ENCODE measurements at places on chromosomes 13 and 19.

DNA sequence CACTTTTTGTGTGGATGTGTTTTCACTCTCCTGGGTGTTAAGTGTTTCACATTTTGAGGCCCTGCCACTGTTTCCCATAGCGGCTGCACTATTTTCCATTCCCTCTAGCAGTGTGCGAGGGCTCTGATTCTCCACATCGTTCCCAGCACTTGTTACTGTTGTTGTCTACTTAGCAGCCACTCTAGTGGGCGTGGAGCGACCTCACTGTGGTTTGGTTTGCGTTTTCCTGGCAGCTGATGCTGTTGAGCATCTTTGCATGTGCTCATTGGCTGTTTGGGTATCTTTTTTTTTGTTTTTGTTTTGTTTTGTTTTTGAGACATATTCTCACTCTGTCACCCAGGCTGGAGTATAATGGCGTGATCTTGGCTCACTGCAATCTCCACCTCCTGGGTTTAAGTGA lies 14.4 kb downstream of the NAXD start:
- no peak for DNase-seq

DNA sequence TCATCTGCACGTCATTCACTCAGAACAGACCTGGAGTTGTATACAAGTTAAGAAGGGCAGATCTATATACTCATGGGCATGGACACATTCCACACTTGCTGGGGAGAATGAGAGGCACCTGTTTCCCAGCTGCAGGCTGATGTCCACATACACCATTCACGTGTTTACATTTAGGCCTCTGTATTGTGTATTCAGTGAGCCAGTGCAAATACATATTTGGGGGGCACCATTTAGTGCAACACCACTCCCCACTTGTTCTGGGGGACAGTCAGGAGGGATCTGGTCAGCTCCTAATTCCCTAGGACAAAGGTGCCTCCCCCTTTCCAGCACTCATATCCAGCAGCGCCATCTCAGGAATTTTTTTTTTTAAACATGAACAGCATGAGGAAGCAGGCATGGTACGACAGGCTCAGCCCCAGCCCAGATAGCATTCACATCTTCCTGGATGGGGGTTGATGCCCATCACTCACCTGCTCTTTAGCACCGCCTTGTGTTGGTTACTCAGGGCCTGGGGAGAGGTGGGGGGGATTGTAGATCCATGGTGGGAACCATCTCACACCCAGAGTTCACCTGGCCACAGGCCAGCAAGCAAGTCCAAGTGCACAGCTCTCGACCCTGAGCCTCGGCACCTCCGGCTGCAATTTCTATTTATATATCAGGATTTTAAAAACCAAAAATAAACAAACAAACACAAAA lies 56.9 kb upstream of the ZNF254 start:
- DNase-seq = no peak

- no peak for DNase-seq
Observed at GRCh38 chr19:57171551-57172081, 4.3 kb upstream of the DUXA start.

GRCh38 chr13:108932196-108932595 lies 302.8 kb downstream of the MYO16 start:
- no peak for DNase-seq

DNA sequence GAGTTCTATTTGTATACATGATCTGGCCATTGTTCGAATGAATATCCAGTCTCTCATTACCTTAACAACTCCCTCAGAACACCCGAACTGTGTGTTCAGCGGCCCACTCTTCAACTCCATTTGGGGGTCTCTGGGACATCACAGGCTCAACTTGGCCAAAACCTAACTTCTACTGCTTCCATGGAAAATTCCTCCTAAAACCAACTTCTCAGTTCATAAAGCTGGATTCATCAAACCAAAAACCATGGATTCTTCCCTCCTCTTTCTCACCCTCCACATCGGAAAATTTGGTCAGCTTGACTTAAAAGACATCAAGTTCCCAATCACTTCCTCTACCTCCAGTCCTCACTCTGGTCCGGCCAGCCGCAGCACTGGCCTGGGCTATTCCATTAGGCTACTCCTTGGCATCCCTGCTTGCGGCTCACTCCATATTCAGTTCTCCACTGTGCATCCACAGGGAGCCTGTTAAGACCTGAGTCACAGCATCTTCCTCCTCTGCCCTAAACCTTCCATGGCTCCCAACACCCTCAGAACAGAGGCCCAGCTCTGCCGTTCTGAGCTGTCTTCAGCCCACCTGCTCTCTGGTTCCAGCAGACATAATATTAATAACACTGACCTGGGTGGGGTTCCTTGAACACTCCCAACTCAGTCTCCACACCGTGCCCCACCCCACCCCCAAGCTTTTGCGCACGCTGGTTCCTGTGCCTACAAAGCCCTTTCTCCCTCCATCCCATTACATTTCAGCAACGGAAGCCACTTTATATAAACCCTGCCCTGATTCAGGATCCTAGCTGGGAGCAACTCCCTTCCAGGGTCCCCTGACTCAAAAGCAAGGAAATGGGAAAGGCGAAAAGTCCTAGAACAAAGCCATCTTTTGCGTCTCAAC lies 1.1 kb downstream of the ZNF792 start:
- no peak for DNase-seq

- DNase-seq = no peak
Observed at GRCh38 chr19:2779121-2779740, 3.8 kb downstream of the SGTA start.

- no peak for DNase-seq
Observed at GRCh38 chr13:47017476-47017875, 120.6 kb upstream of the HTR2A start.

DNA sequence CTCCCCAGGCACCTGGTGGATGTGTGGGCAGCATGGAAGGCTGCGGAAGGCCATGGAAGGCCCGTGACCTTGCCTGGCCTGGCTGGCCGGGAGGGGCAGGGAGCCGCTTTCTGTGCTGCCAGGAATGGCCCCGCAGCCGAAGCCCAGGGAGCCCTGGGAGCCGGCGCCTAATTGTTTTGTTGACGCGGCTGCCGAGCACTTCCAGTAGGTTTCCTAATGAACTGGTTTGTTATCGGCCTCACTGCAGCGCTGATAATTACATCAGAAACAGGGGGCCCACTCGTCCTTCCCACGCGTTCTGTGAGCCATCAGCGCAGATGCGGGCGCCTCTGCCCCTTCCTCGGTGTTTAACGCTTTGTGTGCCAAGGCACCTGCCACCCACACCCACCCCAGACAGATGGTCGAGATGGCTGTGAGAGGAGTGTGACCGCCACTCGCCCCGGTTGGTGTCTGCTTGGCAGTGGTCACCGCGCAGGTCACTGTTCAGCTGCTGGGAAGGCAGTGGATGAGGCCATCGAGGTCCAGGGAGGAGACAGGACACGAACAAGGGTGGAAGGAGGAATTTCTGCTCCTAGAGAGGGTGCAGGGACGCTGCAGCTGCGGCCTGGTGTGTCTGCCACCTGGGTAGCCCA lies 124.5 kb downstream of the KDM4B start:
- DNase-seq = no peak

- DNase-seq = no peak
Observed at GRCh38 chr19:43957891-43958290, 6.9 kb downstream of the ZNF221 start.
